Activated naive CD8-positive, alpha-beta T cell treated with anti-CD3 and anti-CD28 coated beads for 36 hours (primary cell): ENCODE measurements at places on chromosomes 12 and 14.

DNA sequence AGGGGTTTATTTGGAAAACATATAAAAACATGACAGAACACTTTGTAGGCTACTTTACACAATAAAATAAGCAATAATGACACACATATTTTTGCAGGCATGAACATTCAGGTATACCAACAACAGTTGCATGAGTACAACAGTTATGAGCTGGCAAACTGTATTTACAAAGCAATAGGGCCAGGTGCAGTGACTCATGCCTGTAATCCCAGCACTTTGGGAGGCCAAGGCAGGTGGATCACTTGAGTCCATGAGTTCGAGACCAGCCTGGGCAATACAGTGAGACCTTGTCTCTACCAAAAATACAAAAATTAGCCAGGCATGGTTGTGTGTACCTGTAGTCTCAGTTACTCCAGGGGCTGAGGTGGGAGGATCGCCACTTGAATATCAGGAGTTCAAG, 101.1 kb downstream of the BMP4 start:
- DNase-seq = no peak

- DNase-seq = peak; percentile 9
Measured at GRCh38 chr12:74365178-74365964, 172.3 kb upstream of the ATXN7L3B start.

DNA sequence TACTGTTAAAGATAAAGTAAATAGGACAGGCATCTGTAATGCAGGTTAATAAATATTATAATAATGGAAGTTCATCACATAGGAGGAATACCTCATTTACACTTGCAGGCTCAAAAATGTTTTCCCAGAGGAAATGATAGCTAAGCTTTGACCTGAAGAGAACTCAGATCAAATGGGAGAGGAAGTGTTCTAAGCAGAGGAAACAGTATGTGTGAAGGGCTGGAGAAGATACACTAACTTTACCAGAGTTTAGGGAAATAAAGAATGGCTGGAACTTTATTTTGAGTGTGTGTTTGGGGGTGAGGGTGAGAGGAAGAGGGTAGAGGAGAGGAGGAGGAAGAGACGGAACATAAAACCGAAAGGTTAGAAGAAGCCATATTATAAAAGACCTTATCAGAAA, 34.0 kb upstream of the AP4S1 start:
- DNase-seq = no peak

GRCh38 chr14:93974833-93975232, 1.5 kb downstream of the ASB2 start:
- DNase-seq = no peak

DNA sequence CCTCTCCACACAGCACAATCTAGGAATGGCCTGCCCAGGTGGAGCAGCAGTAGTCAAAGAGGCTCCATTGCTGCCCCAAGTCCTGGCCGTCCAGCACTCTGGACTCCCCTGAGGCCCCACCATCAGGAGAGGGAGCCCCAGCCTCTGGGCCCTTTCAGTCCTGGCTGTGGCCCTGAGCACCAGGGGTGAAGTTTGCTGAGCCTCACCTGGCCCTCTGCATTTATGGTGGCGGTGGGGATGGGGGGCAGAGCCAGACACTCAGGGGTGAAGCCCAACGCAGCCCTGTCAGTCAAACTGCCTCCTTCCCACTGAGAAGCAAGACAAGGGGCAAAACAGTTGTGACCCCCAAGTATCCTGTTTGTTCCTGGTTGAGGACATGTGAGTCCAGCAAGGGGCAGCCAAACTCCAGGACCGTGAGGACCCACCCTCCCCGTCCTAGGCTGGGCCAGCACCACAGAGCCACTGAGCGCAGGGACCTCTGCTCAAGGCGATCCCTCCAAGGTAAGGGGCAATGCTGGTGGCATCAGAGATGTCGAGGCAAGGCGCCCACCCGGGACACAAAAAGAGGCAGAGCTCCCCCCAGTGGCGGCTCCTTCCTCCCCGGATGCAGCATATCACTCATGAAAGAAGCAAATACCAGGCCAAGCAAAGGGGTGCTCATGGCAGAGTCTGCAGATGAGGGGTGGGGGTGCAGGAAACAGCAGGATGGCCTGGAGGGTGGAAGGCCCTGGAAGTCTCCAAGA, 4.8 kb upstream of the AMN start:
- peak; percentile 47 for DNase-seq

- no peak for DNase-seq
Measured at GRCh38 chr12:120886199-120887018, 17.7 kb downstream of the SPPL3 start.

GRCh38 chr14:100297320-100298300, 8.6 kb downstream of the SLC25A29 start:
- DNase-seq = no peak

DNA sequence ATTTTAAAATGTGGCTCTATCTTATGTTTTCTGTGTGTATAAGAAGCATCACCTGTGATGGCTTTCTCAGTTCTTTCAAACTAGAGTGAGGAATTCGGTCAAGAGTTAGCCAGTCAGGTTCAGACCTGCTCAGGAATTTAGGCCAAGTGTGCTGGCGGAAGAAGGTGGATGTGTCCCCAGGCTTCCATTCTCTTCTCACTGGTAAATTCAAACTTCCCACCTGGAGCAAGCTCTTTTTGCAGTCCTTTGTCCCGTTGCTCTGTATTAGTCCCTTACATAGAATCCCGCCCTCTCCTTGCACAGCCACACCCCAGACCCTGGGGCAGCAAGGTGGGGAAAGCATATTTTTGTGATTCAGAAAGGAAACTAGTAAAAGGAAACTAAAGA, 124.7 kb upstream of the PWP1 start:
- DNase-seq = no peak

DNA sequence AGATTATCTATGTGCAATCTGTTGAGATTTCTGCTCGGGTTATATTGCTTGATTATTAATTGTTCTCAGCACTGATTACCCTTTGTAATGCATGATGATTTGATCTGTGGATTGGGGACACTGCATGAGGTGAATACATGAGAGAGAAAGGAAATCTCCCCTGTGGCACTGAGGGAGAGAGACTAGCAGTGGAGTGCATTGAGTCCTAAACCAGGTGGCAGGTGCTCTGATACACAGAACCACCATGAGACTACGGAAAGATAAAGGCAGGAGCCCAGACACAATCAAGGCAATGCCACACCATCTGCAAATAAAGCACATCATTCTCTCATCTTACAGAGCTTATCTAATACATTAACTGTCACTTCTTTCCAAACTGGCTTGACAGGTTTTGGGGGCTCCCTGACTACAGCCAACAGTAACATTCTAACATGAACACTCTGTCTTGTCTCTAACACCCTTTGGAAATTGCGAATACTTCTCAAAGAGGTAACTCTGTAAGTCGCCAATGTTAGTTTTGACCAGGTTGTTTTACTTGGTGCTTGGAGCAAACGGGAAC, 37.6 kb upstream of the TSPAN8 start:
- no peak for DNase-seq

DNA sequence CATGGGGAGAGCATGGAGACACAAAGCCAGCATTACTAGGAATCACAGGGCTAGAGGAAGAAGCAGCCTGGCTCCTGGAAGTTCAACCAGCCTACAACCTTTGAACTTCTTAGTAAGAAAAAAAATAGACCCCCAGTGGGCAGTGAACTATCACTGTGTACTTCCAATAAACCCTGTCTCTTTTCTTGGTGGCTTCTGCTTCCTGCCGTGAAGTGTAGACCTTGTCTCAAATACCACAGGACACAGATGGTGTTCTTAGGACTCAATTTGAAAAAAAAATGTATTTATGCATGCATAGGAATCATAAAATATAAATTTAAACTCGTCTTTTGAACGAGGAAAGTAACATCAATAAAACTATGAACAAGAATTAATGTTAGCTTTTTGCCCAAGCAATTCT, 3.6 kb upstream of the PTGER2 start:
- DNase-seq = no peak

DNA sequence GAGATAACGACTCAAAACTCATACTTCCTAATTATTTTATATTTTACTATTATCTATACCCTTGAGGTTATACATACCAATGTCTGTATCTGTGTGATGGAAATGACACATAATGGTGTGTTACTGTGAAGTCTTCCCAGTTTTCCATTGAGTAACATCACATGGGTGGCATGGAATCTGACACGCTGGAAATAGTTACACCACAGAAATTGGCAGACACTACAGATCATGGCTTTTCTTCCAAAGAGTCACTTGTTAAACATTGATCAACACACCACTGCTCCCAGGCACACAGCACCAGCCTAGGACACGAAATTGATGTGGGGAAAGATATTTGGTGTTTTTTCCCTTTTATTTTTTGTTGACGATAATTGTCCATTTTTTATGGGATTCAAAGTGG, 33.0 kb upstream of the VWF start:
- no peak for DNase-seq

GRCh38 chr14:56199095-56199981, 81.1 kb downstream of the PELI2 start:
- no peak for DNase-seq

DNA sequence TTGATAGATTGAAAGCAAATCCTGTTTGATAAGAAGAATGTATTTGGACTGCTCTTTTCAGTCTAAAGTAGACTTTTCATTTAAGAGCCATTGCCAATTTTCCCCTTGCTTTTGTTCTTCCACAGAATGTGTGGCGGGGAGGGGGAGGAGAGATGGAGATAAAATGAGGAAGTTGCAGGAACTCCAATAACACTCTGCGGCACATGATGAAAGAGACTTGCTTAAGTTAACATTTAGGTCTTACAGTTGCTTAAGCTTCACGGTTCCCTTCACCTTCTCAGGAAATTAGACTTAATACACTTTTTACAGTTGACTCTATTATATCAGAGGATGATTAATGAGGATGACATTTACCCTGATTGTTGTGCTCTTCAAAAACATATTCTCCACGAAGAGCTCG, 537.3 kb downstream of the TMTC2 start:
- DNase-seq = no peak

DNA sequence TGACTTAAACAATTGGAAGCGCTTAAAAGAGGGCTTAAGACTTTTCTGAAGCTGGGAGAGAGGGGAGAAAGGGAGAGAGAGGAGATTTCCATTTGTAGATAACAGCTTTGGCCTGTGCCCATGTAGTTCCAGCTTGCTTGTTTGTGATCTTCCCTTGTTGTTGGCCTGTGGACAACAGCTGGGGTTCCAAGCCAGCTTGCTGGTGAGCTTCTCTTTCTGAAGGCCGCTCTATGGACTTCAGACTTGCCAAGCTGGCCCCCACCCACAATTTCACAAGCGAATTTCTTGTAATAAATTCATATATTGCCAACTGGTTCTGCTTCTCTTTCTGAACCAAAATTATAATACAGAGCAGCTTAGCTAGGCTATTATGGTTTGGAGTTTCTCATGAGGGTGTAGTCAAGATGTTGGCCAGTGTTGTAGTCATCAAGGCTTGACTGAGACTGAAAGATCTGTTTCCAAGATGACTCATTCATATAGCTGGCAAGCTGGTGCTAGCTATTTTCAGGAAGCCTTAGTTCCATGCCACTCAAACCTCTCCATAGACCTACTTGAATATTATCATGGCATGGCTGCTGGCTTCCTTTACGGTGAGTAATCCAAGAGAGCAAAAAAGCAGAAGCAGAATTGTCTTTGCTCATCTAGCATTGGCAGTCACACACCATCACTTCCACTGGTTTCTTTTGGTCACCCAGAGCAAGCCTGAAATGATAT, 89.4 kb downstream of the ATP23 start:
- no peak for DNase-seq

DNA sequence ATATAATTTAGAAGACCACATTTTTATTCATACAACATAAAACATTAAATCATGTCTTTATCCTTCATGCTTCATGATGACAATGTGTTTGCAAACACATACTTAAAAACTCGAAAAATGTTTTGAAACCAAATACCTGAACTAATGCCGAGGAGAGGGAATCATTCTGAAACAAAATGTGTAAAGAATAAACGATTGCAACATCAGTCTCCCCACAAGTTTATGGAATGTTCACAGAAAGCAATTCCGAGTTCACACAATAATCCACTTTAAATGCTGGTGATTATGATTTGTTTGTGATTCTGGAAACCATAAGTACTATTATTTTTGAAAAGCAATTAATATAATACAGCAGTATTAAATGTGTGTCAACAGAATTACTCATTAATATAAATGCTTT, 84.5 kb upstream of the PDZRN4 start:
- DNase-seq = no peak

DNA sequence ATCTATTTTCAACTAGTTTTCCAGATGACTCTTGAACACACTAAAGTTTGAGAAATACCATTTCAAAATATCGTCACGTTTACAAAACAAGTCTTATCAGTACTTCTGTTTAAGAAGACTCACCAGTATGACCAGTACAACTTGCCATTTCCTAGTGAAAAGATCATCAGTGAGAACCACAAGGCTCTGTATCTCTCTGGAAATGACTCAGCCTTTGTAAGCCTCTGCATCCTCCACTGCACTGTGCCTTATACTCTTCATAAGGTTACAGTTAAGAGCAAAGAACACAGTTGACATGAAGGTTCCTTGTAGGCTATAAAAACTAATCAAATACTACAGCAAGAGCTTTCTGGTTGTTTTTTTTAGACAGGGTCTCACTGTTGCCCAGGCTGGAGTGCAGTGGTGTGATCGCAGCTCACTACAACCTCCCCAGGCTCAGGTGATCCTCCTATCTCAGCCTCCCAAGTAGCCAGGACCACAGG, 5.7 kb upstream of the VTI1B start:
- no peak for DNase-seq

DNA sequence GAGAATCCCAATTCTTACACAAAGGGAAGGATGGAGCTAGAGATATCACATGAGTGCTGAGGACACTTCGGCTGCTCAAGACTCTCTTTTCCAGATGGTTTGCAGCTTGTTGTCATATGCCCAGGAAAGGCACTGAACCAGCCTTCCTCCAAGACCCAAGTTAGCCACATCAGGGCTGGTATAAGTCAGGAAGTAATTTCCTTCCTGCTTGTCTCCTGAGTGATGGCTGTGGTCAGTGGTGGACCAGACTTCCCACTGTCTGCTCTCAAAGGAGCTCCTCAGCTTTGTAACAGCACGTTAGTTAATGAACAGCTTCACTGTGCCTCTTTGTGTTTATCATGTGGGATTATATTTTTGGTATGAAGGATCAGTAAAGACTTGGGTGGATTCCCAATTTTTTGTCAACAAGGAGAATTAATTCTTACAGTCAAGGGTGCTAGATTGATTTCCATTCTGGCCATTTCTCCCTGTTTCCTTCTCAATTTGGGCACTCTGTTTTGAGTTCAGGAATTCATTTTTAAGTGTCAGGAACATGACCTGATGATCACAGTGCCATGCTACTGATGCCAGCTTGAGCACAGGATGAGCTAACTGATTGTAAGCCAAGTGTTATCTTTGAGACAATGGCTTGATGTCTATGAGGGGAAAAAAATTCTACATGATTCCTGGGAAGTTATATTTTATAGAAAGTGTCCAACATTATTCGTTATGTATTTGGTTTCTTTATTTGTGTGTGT, 145.8 kb downstream of the GCH1 start:
- no peak for DNase-seq

DNA sequence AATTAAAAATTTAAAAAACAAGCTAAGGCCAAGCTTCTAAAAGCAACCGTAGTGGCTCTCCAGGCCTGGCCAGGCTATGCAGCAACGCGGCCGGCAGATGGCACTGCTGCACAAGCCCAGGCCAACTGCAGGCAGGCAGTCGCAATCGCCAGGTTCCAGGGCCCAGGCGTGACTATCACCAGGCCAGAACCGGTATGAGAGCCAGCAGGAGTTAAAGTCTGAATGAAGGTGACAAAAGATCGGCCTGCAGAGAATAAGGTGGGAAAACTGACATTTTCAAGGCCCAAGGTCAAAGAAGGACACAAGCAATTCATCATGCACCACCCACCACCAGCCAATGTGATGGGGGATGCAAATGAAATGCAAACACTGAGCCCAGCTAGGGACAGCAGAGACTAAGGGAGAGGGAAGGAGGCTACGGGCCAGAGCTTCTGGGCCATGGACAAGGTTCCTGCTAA, 43.6 kb upstream of the ANO2 start:
- peak; percentile 77 for DNase-seq

- no peak for DNase-seq
Measured at GRCh38 chr12:66709457-66709773, 30.5 kb upstream of the GRIP1 start.
